ENCODE measurements at places on chromosomes 6 and 20.

GRCh38 chr6:156279261-156279969 is 497.8 kb upstream of the ARID1B start:
- DNase-seq: no peak

- no peak for DNase-seq
These were observed 57.9 kb downstream of the HIVEP1 start for GRCh38 chr6:12069891-12070529.

DNA sequence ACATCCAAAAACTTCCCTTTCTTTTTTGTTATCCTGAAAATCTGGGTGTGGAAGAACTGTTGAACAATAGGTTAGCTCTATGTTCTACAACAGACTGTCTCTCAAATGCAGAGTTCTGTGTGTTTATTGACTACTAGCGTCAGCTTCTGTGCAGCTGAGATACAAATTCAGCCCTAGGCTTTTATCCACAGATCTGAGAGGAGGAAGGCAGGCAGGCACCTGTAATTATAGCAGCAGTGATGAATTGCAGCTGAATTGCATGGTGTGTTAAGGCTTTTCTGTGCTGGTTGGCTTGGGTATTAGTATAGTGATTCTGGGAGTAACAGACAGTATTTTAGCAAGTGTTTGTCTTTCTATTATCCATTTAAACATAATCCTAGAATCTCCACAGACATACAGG is 24.4 kb downstream of the GRIK2 start:
- no peak for DNase-seq

- no peak for DNase-seq
These were observed 1.6 kb downstream of the SRPK1 start for GRCh38 chr6:35919085-35919826.

- DNase-seq: no peak
These were observed 53.0 kb downstream of the SNAP25 start for GRCh38 chr20:10271494-10272219.

- DNase-seq: no peak
These were observed 180.1 kb upstream of the AKAP12 start for GRCh38 chr6:151059612-151060095.

DNA sequence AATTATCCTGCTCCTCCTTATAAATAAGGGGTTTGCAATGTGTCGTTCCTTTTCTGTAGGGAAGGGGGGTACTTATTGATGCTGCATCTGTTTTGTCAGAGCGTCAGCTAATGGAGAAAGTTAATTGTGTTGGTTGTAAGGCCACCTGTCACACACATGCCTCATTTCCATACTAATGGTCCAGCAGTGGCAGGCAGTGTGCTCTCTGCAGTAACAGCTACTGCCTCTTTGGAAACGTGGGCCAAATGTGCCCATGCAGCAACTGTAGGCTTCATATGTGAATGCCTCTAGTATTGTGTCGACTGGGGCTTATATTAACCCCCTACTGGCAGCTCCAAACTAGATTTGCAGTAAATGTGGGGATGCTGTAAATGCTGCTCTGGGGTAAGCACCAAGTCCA is 56.3 kb upstream of the OLIG3 start:
- no peak for DNase-seq
